CMK (cell line): ENCODE measurements at places on chromosomes 16 and 17.

DNA sequence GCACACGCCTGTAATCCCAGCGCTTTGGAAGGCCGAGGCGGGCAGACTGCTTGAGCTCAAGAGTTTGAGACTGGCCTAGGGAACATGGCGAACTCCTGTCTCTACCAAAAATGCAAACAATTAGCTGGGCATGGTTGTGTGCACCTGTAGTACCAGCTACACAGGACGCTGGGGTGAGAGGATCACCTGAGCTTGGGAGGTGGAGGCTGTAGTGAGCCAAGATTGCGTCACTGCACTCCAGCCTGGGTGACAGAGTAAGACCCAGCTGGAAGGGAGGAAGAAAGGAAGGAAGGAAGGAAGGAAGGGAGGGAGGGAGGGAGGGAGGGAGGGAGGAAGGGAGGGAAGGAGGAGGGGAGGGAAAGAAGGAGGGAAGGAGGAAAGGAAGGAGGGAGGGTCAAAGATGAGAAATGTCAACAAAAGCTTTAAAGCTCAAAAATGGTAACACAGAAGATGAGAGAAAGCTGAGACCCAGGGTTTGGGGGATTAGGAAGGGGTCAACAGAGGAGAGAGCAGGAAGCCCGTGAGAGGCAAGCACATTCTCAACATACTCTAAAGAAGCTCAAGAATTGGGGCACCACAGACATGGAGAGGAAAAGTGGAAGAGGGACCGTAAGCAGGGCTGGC lies 5.0 kb upstream of the KRT19 start:
- no peak for DNase-seq

GRCh38 chr17:77888242-77889134 lies 70.0 kb upstream of the TNRC6C start:
- no peak for DNase-seq

GRCh38 chr16:68383858-68384257 lies 64.5 kb downstream of the SMPD3 start:
- DNase-seq = no peak

- DNase-seq = no peak
Observed at GRCh38 chr16:85891776-85892166, 7.2 kb upstream of the IRF8 start.

DNA sequence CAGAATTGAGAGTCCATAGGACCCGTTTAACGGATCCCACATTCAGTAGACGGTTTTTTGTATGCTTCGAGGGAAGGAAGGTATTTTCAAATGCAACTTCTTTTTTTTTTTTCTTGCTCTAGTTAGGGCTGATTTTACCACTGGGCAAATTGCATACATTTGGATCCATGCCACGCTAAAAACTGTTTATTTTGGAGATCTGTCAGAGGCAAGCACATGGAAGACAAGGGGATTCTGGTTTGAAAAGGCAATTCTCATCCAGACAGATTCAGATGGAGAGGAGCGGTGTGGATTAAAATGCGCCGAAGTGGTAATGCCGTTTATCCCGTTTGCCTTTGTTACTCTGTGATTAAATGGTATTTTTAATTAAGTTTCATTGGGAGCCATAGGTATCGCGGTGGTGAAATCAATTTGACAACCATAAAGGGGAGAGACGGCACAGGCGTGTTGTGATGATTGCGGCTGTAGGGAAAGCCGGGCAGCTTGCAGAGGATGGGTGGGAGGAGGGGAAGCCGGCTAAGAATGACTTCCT lies 170.4 kb downstream of the IRX3 start:
- DNase-seq = no peak

- no peak for DNase-seq
Observed at GRCh38 chr17:80938556-80938955, 53.1 kb upstream of the CHMP6 start.

DNA sequence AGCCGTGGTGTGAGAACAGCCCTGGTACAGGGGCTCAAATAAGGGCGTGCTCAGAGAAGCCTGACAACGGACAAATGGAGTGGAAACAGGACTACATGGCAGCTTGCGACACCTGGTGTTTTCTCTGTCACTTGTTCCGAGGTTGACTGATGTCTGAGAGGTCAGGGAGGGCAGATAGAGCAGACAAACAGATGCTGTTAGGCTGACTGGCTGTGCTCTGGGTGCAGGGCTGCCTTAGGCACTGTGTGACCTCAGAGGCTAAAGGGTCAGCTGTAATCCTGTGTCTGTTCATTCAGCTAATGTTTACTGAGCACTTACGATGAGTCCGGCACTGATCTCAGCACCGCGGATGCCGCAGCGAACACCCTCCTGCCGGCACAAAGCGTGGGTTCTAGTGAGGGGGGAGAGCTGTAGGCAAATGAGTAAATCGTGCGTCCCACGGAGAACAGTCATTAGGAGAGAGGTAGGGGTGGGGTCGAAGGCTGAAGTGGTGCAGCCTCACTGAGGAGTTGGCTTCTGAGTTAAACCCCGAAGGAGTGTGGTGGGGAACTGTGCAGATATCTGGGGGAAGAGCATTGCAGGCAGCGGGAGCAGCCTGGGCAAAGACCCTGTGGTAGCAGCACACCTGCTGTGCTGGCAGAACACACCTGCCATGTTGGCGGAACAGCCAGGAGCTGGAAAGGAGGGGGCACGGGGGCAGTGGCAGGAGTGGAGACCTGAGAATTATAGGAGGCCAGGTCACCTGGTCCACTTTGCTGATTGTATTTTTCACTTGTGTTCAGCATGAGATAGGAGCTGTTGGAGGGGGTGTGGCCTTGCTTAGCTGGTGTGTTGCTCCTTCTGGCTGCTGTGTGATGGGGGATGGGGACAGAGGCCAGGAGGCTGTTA lies 35.0 kb downstream of the GPT2 start:
- DNase-seq = no peak

GRCh38 chr17:73156166-73156840 lies 8.5 kb upstream of the SSTR2 start:
- DNase-seq = no peak

DNA sequence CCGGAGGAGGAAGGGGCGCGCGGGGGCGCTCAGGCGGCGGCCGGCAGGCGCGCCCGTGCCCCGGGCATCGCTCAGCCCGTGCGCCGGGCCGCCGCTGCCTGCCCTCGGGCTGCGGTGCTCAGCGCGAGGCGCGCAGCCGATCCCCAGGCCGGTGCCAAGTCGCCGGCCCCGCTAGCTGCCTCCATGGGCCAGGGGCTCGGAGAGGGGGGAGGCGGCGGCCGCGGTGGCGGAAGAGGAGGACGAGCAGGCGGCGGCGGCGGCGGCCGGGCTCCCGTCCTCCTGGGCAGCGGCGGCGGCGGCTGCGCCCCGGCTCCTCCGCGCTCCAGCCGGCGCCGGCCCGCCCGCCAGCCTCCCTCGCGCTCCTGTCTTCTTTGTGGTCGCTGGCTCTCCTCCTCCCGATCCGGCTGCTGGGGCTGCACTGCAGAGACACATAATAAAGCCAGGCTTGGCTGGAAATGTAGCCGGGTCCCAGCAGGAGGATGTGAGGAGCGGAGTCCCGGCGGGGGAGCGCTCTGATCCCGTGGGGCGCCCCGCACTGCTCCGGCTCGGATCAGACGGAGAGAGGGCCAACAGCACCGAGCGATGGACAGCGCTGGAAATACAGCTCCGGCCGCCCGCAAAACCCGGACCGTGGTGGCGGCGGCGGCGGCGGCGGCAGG lies 889 bp upstream of the ZNF423 start:
- DNase-seq = no peak

GRCh38 chr16:67750466-67750865 lies 31.4 kb upstream of the GFOD2 start:
- no peak for DNase-seq

GRCh38 chr16:31577411-31577810 lies 49.7 kb downstream of the AHSP start:
- no peak for DNase-seq

DNA sequence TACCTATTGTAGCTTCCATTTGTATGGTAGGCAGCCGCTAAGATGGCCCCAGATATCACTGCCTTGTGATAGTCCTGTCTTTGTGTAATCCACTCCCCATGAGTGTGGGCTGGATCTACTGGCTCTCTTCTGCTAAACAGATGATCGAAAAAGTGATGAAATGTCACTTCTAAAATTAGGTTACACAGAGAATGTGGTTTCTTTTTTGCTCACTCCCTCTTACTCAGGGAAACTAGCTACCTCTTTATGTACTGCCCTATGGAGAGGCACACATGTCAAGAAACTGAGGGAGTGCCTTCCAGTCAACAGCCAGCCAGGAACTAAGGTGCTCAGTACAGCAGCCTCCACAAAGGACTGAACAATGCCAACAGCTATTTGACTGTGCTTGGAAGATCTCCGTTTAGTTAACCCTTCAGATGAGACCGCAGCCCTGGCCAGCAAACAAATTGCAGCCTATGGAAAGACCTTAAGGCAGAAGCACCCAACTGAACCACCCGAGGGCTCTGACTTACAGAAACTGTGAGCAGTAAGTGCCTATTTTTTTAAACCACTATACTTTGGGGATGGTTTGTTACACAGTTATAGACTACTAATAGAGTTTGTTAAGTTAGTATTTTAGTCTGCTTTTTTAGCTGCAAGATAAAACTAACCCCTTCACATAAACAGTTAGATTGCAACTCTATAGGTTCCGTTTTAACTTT lies 113.2 kb upstream of the MAF start:
- no peak for DNase-seq

DNA sequence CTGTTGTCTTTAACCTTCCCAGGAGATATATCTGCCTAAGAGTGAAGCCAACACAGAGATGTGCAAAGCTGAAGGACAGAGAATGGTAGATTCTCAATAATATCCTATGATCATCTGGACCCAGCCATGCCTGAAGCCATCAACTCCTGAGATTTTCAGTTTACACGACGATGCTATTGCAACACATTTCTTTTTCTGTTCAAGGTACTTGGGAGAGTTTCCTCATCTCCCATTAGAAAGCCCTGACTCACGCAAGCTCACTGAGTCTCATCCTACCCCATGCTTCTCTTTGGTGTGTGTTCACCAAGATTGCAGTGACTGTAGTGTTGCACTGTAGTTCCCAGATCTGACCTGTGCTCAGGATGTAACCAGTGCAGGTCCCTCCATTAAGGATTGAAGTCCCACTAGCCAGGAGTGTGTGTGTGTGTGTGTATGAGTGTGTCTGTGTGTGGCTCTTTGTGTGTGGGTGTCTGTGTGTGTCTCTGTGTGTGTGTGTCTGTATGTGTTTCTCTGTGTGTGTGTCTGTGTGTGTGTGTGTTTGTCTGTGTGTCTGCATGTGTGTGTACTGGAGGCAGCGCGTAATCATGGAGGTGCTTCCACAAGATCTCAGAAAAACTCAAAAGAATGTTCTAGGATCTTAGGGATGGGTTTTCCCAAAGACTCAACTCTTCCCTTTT lies 15.5 kb downstream of the CES1 start:
- no peak for DNase-seq

DNA sequence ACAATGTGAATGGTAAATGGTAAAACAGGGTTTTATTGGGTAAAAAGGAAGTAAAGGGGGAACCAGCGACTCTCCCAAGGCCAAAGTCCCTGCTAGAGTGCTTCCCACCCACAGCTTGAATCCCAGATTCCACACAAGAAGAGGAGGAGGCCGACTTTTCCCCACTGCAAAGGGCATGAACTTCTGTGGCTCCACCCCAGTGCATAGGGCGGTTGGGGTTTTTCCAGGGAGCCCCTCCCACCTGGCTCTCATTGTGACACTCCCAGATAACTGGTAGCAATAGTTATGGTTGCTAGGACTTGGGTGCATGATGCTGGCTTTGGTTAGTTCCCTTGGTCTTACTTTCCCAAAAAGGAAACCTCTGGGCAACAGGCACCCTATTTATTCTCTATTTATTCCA lies 666.0 kb upstream of the CA10 start:
- no peak for DNase-seq

DNA sequence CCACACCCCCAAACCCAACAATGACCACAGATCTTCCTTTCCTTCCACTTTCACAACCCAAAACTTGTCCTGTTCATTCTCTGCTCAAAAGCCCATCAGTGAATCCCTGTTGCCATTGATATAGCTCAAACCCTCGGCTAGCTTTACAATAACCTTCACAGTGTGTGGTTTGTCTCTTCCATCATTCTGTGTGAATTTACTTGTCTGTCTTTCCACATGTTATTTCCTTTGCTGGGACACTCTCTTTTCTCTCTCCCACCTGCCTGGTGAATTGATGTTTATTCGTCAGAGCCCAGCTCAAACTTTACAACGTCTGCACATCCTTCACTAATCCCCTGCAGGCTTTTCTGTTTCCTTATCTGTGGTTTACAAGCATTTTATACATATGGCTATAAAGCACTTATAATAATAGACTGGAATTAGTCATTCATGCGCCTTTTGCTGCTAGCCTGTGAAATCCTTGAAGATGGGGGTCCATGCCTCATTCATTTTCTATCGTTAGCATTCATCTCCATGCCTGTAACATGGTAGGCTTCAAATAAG lies 114.4 kb downstream of the CDH13 start:
- no peak for DNase-seq

- peak; percentile 62 for DNase-seq
Observed at GRCh38 chr17:7356072-7356549, 1.2 kb downstream of the TMEM95 start.

DNA sequence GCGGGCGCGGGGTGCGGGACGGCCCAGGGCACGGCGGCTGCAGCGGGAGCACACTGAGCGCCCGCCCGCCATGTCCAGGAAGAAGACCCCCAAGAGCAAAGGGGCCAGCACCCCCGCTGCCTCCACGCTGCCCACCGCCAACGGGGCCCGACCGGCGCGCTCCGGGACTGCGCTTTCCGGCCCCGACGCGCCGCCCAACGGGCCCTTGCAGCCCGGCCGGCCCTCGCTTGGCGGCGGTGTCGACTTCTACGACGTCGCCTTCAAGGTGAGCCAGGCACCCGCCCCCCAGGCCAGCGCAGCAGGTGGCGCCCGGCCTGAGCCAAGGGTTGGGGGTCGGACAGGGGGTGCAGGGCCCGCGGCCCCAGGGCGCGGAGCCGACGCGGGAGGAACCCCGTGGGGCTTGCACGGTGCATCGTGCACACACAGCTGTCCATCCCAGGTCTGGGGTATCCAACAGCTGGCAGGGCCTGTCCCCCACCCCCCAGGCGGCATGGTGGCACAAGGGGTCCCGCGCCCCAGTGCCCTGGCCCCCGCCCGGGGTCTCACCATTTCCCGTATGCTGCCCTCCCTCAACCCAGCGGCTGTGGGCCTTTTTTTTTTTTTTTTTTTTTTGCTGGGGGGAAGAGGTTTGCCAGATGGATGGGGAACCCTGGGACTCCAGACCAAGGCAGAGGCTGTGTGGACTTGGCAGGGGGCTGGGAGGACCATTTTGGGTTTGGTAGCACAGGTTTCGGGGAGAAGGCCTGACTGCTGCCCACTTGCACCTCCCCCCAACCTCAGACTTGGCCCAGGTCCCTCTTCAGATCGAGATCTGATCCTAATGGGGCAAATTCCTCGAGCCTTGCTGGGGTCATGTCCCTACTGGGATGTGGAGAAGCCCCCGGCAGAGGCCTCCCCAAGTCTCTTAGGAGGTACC lies 547 bp downstream of the RAB26 start:
- DNase-seq = no peak
